ENCODE measurements at places on chromosomes 13 and 19.

DNA sequence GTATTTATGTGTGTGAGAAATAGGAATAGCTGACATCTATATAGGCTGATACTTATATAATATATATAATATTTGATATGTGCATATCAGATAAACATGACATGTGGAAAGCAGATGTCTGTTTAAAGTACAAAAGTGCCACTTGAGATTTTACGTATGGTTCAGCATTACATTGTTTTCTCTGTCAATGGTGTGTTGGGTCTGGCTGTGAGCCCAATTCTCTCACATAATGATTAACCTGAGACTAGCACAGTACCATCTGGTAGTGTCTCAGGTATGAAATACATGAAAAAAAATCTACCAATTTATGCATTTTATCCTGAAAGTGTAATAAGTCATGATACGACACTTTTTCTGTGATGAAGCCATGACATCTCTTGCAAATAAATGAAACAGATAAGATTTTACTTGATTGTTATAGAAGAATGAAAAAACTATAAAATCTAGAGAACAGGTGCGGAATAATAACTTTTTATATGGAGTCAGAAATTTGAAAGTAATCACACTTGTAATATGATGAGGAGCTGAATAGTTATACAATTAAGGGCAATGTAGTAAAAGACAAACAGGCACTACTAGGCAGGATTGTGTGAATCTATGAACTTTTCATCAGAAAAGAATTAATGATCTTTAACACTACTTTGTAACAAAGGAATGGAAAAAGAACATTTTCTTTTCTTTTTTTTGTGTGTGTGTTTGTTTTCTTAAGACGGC, 1405.0 kb downstream of the OLFM4 start:
- no peak for DNase-seq

DNA sequence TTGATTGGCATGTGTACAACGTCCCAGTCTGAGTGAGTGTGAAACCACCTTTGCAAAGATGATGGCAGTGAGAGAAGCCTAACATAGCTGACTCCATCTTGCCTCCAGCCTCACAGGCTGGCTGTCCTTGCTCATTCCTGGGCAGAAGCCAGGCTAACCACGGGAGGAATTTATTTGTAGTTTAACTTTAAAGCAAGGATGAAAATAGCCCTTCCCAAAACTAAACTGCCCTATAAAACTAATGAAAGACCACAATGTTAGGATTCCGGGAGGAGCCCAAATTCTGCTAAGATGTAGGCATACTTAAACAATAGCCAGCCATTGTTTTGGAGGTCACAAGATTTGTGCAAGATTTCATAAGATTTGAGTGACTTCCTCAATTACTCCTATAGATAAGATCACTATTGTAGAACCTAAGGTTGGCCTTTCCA, 96.6 kb upstream of the LSM14A start:
- no peak for DNase-seq

DNA sequence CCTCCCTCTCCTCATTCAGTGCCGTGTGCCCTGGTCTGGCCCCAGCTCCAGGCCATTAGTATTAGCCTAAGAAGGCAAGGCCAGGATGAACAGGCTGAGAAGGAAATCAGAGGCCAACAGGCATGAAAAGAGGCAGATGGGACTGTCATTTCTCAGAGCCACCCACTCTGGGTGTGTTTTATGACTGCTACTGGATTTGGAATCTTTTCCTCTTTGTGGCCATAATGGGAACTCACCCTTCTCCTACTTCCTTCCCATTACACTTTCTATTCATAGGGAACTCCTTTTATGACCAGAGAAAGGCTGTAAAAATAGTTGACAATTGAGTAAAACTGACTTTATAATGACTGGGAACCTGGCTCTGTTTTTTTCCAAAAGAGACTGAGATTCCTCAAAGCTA, 17.7 kb downstream of the CEACAM8 start:
- DNase-seq, result no peak

DNA sequence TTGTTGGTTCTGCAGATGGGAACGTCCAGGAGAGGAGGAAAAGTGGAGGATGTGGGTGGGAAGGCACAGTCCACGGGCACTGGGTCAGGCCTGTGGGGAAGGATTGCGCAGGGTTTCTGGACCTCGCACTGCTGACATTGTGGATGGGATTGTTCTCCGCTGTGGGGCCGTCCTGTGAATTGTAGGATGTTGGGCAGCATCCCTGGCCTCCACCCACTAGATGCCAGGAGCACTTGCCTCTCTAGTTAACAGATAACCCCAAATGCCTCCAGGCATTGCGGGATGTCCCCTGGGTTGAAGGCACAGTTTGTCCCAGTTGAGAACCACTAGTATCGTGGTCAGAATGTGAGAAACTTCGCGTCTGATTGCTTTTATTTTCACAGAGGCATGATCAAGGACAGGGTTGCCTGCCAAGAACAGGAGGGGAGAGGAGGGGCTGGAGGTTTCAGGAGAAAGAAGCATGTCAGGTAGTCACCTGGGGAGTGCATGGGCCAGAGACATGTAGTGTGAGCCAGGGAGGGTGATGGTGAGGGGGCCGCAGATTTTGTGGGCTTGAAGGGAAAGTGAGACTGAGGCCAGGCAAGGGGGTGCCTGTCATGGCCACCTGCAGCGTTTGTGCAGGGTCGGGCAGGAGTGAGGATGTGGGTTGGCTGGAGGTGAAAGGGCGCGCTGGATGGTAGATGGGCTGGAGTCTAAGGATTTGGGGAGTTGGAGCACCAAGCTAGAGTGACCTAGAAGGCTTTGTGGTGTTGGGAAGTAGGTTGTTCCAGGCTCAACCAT, 3.2 kb downstream of the ZNF628 start:
- no peak for DNase-seq
